A549 (cell line): ENCODE measurements at places on chromosomes 2 and 18. TPM values are rescaled to one million over a fixed set of nuclear protein-coding genes. Genes with fewer than 3 reads are reported as not detected.

GRCh38 chr2:119431155-119431975 is at the start of gene TMEM37:
Gene TMEM37, plus strand, starts transcription at chr2:119431854. Its CDS starts 50 bp downstream, at chr2:119431904.
- DNase-seq = peak; percentile 58

DNA sequence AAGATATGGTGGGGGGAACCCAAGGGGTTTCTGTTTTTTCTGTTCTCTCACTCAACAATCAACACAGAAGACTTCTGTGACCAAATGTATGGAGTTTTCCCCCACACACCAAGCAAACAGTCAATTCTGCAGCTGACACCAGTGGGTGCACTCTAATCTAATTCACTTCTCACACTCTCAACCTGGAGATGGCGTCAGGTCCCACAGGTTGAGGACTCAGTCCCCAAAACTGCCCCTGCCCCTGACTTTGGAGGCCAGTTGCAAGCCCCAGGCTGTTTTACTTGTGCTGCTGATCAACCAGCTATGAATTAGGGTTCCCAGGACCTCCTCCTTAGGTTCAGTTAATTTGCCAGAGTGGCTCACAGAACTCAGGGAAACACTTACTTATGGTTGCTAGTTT is 6.2 kb downstream of the RNU2-63P start:
- no peak for DNase-seq

The EML6 gene
- polyA plus RNA-seq = 1.4 to 1.8 TPM (median 1.7 TPM) in 3 replicates

DNA sequence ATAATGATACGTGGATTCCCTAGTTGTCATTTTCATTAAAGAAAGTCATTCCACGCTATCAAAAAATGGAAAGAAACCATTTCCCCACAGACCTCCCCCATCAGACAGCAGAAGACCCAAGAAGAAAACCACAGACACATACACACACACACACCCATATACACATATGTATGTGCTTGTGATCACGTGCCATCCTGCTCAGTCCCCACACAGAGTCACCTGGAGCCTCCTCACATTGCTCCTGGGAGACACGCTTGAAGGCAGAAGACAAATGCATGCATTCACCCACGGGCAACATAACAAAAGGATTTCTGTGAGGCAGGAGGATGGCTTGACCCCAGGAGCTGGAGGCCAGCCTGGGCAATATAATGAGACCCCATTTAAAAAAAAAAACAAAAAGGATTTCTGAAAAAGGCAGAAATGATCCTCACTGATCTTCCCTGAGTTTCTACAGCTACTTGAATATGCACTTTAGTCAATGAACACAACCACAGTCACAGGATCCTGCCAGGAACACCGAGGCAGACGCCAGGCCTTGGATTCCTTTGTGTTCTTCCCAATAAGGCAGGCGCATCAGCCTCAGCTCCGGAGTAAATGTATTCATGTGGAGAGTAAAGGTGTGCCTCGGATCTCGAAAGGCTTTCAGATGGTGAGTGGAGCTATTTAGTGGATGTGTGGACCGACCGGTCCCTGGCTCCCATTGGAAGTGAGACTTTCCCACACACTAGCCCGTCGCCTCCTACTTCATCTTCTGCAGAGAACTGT is 21.0 kb downstream of the TGFBRAP1 start:
- no peak for DNase-seq

The TUBB8B gene
- not detected in 3 replicates for polyA plus RNA-seq

The ABHD1 gene
- 0.96 to 1.0 TPM (median 1.0 TPM) in 3 replicates for polyA plus RNA-seq

The EHD3 gene
- polyA plus RNA-seq = 7.9 to 9.2 TPM (median 8.7 TPM) in 3 replicates

DNA sequence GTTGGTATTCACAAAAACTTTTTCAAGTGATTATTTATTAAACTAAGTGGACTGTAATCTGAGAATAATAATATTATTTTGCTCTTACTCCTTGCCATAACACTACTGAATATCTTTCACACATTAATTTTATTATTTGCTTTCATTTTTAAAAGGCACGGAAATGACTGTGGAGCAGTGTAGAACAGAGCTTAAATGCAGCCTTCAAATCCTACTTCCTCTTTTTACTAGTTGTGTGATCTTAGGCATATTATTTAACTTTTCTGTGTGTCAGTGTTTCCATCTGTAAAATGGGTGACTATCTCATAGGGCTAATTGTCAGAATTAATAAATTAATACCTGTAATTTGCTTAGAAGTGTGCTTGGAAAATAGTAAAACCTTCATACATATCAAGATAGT is 55.5 kb upstream of the SLC8A1 start:
- no peak for DNase-seq

- DNase-seq = no peak
Observed at GRCh38 chr2:128327180-128327964, 8.7 kb upstream of the HS6ST1 start.

The B3GNT7 gene
- polyA plus RNA-seq = 0.71 to 1.3 TPM (median 0.96 TPM) in 3 replicates

The CHRND gene
- polyA plus RNA-seq = not detected in 3 replicates

- no peak for DNase-seq
Observed at GRCh38 chr18:64765908-64766307, 617.0 kb upstream of the LINC00305 start.

DNA sequence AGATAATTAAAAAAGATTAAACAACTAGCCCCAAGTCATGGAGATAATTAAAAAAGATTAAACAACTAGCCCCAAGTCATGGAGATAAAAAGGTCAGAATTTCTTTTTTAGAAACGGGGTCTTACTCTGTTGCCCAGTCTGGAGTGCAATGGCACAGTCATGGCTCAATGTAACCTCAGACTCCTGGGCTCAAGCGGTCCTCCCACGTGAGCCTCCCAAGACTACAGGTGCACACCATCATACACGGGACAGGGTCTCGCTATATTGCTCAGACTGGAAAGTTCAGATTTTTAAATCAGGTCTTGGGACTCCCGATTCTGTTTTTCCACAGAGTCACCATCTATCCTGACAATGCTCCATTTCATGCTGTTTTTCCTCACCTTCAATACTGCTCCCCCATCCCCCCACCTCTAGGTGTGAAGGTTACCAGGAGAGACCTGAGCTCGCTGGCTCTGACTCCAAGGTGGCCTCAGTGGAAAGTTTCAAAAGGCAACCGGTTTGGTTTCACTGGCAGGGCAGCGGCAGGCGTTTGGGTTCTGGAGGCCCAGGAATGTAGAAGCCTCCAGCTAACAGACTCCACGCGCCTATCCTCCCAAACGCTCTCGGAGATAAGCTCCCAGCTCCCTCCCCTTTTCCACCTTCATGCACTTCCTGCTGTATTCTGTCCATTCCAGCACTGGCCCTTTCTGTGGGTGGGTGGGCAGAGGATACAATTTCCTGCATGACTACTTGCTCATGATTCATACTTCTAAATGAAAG is 2.9 kb upstream of the SEMA4C start:
- no peak for DNase-seq

DNA sequence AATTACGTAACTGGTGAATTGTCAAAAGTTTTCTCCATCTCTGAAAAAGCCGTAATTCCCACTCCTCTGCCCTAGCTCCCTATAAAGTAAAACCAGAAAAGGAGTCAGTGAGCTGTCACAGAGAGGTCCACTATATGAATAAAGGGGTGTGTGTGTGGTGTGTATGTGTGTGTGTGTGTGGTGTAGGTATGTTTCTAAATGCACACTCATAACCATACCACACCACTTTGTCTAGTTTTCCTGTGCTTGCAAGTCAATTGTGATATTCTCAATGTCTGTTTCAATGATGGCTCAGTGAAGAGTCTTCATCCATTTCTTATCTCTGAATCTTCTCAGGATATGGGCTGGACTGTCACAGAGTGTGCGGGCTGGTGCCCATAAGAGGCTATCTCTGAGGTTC is 54.8 kb upstream of the CCDC68 start:
- DNase-seq = no peak
